ENCODE measurements at places on chromosomes 1 and 21. TPM values are rescaled to one million over a fixed set of nuclear protein-coding genes. Genes with fewer than 3 reads are reported as not detected.

Gene RHD
- total RNA-seq, result not detected

Gene PTGFR
- total RNA-seq, result 0.14 TPM

Gene ELF3
- total RNA-seq, result 265 TPM

Gene AMY2B
- 2.9 TPM for total RNA-seq

Gene IVL
- 0.35 TPM for total RNA-seq

Gene HUNK
- 2.8 TPM for total RNA-seq

Gene GPR25
- 0.65 TPM for total RNA-seq

Gene KCNN3
- total RNA-seq, result not detected

Gene MPL
- total RNA-seq, result not detected

Gene NOTCH2NLA
- 30.0 TPM for total RNA-seq

Gene CREG1
- total RNA-seq, result 48.1 TPM

Gene PTAFR
- total RNA-seq, result 2.7 TPM

Gene SELENBP1
- total RNA-seq, result 2.7 TPM

Data from epithelial cell of proximal tubule (primary cell).